Hematopoietic multipotent progenitor cell treated with erythropoietin and hydrocortisone succinate and interleukin-3 and kit ligand, for 8 days (in vitro differentiated cells): ENCODE measurements at places on chromosomes 7 and 10.

GRCh38 chr7:148335790-148336189 lies 254.8 kb upstream of the C7orf33 start:
- no peak for DNase-seq

DNA sequence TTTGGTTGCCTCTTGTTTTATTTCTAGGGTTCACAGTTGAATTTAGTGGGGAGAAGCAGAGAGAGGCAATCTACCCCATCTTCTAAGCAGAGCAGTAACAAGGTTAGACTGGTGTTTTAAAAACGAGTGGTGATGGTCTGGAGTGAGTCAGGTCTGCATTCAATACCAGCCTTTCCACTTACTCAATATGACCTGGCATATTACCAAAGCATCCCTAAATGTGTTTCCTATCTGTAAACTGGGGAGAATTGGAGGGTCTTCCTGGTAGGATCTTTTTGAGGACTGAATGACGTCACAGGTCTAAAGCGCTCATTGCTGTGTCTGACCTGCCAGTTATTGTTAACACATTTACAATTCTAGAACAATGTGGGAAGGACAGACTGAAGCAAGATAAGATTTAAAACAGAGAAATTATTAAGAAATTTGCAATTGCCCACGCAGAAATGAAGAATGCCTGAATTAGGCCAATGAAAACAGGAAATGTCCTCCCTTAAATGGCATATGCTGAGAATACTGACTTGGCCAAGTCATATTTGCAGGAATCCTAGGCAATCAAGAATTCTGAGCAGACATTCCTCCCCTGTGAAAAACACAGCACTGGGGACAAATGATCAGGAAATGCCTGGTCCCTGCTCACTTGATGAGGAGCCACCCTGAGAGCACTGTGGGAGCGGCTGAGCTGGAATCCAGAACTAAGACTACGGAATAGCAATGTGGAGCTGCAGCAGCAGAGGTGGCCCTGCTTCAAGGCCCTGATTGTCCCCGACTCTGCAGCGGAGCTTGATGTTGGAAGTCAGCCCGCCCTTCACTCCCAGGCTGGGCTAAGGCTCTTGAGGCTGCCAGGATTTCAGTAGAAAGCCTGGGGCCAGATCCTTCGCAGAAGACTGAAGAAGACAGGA lies 184.5 kb upstream of the CXCL12 start:
- DNase-seq = no peak

DNA sequence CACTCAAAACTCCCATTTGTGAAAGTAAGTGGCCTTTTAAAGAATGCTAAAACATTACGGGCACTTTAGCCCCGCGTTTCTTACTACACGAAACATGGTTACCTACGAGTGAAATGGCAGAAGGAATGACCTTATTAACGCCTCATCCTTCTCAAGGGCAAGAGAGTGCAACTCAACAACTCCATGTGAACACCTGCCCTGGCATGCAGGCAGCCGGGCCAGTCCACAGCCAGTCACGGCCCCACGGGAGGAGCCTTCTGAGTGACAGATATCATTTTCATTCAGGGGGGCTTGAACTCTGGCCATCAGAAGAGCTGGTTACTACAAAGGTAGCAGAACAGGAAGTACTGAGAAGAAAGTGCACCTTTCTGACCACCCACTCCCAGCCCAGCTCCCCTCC lies 236.1 kb downstream of the PTPRN2 start:
- no peak for DNase-seq

GRCh38 chr10:19412531-19412930 lies 363.9 kb downstream of the MALRD1 start:
- DNase-seq = peak; percentile 22

DNA sequence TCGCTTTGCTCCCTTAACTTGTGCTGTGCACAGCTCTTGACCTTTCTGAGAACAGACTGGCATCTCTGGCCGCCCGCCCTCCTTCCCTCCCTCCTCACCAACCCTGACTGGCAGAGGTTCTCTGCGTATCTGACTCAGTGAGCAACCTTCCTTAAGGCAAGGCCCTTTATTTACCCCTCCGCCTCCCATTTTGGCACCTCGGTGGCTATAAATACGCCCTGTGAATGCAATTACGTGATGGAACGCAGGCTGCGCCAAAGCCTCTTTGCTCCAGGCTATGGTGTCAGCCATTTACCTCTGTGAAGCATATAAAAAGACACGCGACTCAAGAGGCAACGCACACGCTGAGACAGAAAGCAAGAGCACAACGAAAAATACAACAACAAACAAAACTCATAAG lies 764.3 kb downstream of the SUGCT start:
- DNase-seq = no peak
